ENCODE measurements at places on chromosomes 16 and 17. TPM values are rescaled to one million over a fixed set of nuclear protein-coding genes. Genes with fewer than 3 reads are reported as not detected.

- no peak for DNase-seq
Measured at GRCh38 chr16:13858873-13859580, 60.9 kb upstream of the ERCC4 start.

DNA sequence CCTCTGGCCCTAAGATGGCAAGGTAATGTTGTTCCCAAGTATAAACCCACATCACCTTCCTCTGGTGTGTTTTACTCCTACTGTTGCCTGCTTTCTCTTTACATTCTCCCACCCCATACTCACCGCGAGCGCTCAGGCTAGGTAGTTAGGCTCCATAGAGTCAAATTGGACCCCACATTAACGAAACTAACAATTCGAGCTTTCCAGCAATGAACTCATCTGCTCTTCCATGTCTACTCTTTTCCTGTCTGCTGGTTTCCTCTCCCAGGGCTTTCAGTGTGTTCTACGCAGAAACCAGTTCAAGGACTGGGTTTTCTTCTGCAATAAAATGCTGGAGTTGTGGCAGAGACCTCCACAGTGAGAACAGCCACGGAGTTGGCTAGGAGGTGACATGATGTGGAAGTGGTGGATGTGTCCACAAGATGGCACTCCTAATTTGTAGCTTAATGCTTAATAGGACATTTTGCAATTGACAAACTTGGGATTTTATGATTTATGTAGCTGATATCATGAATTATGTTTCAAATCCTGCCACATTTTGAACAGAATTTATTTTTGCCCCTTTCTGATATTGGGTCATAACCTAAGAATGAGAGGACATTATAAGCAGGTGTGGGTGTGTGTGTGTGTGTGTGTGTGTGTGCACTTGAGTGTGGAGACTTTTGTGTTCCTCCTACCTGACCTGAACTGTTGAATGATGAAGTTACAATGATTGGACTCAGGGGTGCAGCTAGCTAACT, 2.2 kb upstream of the UQCRC2 start:
- DNase-seq: no peak

- DNase-seq: no peak
Measured at GRCh38 chr17:42131981-42132432, 9.4 kb downstream of the HSPB9 start.

DNA sequence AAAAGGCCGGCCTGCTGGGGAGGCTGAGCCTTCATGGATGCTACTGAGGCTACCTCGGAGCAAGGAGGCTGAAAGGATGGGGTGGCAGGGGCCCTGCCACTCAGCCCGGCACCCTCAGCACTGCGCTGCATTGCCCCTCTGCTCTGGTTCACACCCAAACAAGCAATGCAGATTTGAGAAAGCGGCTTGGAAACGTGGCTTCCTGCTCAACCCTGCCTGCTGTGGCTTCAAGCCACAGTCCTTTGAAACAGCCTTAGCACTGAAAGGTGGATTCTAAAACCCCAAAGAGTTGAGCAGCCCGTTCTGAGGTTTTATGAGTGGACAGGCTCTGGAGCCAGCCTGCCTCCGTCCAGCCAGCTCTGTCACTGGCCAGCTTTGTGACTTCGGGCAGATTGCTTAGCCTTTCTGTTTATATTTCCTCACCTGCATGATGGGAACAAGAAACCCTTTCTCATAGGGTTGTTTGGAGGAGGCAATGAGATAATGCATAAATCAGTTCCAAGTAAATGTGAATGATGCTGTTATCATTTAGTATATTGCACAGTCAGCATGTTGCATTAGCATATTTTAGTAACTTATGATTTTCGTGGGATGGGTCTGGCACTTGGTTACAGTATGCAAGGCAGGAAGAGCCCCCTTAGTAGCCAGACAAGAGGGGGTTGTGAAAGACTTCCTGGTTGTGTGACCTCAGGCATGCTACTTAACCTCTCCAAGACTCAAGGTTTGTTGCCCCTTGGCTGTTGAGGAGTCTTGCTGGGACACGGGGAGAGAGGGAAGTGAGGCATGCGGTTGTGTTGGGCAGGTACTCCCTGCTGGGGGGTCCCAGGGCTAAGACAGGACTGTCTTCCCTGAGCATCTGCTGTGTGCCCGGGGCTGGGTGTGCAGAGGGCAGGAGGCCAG, 23.6 kb downstream of the CRISPLD2 start:
- no peak for DNase-seq

ZNF629 gene
- 5.3 TPM for total RNA-seq

CTCF gene
- total RNA-seq: 53.7 TPM

TSNAXIP1 gene
- 0.79 TPM for total RNA-seq
